ENCODE measurements at places on chromosomes 3 and 15.

DNA sequence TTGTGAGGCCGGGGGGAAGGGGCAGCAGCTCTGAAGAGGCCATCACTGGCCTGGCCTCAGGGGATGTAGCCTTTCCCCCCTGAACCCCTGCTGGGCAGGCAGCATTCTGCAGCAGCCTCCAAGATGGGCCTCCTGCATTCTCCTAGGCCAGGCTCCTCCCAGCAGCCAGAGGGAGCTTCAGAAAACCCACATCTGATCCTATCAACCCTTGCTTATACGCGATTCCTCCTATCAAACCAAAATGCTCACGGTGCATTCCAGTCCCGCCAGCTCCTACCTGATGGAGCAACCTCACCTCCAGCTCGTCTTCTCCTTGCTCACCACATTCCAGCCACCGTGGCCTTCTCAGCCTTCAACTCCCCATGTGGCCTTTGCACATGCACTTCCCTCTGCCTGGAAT is 85.7 kb downstream of the MEGF11 start:
- DNase-seq, result no peak

DNA sequence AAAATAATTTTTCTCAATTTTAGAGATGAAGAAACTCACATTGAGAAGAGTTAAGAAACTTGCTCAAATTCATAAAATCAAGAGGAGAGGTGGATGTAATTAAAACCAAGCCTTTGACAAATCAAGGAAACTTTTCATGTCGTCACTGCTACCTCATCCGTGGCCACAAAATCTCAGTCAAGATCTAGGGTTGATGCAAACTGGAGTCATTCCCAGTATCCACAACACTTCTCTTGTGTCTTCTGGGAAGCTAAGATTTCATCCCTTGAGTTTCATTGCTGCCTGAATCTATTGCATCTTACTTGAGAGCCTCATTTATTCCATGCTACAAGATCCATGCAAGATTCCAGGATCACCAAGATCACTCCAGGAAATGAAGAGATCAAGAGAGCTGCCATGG is 5.4 kb upstream of the FBN1 start:
- DNase-seq, result no peak

DNA sequence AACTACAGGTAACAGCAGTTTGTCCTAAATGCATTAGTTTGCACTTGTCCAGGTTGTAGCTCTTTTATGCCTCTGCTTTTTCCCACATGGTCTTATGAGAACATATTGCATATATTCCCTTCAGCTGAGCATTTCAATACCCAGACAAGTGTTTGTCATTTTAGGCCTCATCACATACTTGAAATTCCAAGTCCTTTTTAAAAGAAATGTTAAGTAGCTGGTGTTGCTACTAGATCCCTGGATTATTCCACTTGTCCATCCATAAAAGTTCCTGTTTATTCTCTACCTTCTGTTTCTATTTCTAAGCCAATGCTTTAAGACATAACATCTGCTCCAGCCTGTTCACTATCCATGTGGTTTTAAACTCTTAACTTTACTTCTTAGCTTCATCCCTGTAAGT is 128.4 kb downstream of the NECTIN3 start:
- no peak for DNase-seq

- DNase-seq, result no peak
Observed at GRCh38 chr15:26686547-26687187, 86.2 kb downstream of the GABRB3 start.

- no peak for DNase-seq
Observed at GRCh38 chr15:77528968-77529319, 103.8 kb downstream of the LINGO1 start.

DNA sequence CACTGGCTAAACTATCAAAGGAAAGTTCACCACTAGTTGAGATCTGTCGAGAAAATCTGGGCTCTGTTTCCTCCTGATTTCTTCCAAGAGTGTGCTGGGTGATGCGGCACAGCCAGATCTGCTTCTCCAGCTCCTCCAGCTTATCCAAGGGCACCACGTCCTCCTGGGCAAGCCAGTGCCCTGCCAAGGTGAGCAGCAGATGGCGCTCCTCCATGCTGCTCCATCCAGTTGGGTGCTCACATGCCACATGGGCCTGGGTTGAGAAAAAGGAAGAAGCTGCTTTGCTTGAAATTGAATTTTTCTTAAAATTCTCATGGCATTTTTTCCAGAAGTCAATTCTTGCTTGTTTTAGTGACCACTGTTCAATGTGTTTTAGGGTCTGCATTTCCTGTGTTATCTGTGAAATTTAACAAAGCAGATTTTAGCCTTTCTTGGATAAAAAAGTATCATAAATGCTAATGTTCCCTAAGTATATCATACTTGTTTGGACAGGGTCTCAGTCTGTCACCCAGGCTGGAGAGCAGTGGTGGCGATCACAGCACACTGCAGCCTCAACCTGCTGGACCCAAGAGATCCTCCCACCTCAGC is 47.3 kb downstream of the EIF3J start:
- DNase-seq, result peak; percentile 34

Measured in NCI-H226 (cell line).